Activated CD4-positive, alpha-beta T cell treated with anti-CD3 and anti-CD28 coated beads for 36 hours (primary cell): ENCODE measurements at places on chromosomes 5 and 9.

DNA sequence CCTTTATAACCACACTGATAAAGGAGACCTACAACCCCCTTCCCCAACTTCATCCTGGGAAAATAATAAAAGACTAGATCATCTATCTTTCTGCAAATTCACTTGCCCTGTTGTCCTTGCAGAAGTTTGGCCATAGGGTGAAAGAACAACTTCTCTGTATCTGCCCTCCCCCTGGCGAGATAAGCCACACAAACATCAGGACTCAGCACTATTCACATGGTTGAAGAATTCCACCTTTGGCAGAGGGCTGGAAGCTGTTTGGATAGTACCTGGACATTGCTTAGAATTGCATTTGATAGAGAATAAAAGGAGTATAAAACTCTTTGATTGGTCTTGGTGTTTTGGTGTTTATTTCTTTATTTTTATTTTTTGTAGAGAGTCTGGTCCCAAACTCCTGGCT is 16.9 kb downstream of the FAM151B start:
- DNase-seq, result no peak

DNA sequence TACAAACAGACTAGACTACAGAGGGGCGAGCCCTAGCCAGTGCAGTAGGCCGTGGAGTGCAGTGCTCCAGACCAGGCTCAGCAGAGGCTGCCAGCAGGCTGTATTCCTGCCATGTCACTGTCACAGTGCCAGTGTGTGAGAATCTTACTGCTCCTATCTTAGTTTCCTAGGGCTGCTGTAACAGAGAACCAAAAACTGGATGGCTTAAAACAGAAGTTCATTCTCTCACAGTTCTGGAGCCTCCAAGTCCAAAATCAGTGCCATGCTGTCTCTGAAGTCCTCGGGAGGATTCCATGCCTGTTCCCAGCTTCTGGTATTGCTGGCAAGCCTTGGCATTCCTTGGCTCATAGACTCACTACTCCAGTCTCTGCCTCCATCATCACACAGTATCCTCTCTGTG is 75.0 kb upstream of the SAP30L start:
- DNase-seq, result no peak

GRCh38 chr5:36178524-36178890 is 26.6 kb downstream of the SKP2 start:
- no peak for DNase-seq

DNA sequence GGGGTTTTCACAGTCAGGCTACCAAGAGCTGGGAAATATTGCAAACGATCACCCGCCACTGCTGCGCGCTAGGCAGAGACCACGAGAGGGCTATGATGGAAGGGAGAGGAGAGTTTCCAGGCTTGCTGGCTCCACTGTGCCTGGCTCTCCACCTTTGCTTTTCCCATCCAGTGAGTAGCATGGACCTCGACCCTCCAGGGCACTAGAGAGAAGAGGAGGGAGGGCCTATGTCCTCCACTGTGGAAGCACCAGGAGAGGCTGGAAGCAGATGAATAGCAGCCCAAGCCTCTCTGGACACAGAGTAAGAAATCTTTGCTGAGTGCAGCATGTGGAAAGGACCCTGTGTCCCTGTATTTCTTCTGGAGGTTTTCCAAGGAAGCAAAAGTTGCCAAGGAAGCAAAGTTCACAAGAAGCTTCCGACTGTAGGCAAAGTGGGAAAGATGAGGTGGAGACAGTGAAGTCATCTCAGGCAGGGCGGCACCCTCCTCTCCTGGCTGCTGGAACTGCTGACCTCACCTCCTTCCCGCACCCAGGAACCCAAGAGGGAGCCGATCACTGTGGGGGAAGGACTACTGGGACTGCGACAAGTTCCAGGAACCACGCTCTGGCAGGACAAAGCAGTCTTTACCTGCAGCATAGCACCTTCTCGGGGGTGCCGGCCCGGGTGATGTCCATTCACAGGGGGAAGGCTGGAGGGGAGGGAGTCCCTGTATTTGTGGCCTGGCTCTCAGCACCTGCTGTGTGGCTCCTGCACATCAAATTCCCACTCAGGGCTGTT is 79.6 kb downstream of the CSNK1A1 start:
- DNase-seq, result no peak

- no peak for DNase-seq
Observed at GRCh38 chr5:152171888-152172287, 233.2 kb downstream of the NMUR2 start.

GRCh38 chr9:133476036-133476931 is 2.6 kb downstream of the SLC2A6 start:
- DNase-seq, result no peak

GRCh38 chr9:82912645-82913044 is 150.3 kb downstream of the RASEF start:
- no peak for DNase-seq

- DNase-seq, result no peak
Observed at GRCh38 chr5:76524868-76525267, 98.3 kb downstream of the F2RL2 start.

DNA sequence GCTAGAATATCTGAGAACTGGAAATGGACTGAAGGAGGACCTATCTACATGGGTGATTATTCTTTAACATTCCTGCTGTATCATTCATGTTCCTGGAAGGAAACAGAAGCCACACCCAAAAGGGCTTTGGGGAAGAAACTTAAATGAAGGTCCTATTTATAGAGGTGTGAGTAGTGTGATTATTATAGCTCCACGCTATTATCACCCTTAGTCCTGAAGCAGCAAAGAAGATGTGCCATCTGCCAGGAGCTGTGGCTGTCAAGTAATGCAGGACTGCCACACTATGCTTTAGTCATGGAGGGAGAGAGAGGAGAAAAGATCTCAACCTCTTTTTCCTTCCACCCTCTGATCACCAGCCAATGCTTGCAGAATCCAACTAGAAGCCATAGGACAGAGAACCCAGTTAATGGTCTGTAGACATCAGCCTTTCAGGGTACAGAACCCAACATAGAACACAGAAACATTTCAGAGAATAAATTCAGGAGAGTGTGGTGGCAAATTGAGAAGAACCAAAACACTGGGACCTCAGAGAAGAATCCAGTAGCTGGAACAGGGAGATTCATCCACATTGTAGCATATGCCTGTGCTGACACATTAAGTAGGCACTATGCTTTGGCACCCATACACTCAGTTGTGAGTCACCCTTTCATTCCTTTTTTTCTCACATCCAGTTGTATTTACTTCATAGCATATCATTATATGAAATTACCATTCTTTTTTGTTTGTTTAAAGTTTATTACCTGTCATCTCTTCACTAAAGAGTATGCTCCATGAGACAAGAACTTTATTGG is 21.0 kb upstream of the RNF180 start:
- no peak for DNase-seq

DNA sequence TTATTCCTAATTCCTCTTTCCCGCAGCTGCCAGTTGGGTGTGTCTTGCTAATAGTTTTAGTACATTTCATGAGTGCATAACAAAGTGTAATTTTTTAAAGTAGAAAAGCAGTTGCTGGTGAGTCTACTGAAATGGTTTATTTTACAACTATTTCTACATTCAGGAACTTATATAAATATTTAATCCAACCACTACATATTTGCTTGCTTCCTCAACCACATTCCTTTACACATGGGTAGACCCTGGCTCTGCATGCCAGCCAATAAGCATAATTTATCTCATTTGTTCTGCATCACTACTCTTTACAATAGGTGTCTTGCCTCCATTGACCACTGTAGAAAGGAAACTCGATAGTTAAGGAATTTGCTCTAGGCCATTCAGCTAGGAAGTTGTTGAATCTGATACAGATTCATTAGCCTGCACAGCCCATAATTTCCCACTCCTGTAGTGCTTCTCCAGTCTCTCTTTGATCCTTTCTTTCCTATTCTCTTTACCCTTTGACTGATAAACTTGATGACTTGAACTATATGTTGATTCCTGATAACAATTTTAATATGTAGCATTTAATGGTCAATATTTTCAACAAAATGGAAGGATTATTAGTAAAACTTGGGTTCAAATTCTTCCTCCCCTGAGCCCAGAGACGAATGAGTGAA is 342.5 kb upstream of the ACTBL2 start:
- DNase-seq, result no peak

DNA sequence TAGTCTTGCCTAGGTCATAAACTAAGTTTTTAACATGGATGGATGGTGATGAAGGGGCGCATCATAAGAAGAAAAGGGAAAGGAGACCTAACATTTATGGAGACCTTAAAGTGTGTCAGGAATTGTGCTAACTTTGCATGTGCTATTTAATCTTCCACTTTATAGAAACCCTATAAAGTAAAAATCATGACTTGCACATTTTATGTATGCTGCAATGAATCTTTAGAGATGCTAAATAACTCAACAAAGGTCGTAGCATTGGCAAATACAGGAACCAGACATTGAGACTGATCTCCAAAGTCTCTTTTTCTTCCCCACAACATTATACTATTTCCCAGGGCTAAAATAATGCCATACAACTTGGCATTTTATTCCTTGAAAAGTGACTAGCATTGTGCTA is 214.6 kb downstream of the SGCD start:
- DNase-seq, result no peak

DNA sequence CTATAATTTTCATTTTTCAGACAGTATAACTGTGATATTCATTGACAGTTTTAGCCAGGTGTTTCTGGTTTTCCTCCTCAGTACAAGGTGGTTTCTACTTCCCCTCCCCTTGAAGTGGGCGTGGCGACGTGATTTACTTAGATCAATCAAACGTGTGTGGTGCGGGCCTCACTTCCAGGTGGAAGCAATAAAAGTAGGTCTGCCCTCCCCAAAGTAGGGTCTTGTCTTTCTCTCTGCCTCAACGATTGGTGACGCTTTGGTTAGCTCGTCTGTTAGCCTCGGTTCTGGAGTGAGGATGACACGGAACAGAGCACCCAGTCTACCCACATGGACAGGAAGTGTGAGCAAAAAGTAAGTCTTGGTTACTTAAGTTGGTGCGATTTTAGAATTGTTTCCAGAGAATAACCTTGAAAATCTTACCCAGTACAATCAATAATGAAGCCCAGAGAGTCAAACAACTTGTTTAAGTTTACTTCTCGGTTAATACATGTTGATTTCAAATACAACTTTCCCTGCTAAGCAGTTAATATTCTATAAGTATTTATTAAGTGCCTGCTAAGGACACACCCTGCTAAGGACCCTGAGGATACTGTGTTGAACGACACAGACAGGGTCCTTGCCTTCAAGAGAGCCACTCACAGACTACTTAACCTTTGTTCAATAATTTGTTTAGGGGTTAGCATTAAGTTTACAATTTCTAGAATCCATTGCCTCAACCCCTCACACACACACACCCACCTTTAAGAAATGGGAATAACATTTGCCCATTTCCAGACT is 48.4 kb downstream of the COX7C start:
- peak; percentile 21 for DNase-seq

DNA sequence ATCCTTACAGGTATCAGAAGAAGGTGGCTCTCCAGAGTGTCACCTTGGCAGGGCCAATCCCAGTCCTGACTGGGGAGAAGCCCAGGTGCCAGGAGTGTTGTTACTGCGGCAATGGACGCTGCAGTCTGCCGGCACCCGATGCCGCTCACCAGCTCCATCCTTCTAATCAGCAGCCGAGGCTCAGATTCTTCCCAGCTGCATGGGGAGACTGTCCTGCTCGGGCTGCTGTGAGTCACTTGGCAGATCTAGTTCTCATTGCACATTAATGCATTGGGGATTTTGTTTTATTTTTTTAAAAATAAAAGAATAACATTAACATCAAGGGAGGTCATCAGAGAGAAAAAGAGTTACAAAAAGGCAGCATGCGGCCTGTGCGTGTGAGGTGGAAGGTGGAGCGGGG is 115.8 kb downstream of the MTX3 start:
- no peak for DNase-seq

DNA sequence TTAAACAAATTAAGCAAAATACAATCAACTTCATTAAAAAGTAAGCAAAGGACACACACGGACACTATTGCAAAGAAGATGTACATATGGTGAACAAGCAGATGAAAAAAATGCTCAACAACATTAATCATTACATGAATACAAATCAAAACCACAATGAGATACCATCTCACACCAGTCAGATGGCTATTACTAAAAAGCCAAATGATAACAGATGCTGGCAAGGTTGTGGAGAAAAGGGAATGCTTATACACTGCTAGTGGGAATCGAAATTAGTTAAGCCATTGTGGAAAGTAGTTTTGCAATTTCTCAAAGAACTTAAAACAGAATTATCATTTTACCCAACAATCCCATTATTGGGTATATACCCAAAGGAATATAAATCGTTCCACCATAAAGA is 636.2 kb upstream of the ST8SIA4 start:
- no peak for DNase-seq

- no peak for DNase-seq
Observed at GRCh38 chr9:13778631-13779030, 499.1 kb upstream of the MPDZ start.

DNA sequence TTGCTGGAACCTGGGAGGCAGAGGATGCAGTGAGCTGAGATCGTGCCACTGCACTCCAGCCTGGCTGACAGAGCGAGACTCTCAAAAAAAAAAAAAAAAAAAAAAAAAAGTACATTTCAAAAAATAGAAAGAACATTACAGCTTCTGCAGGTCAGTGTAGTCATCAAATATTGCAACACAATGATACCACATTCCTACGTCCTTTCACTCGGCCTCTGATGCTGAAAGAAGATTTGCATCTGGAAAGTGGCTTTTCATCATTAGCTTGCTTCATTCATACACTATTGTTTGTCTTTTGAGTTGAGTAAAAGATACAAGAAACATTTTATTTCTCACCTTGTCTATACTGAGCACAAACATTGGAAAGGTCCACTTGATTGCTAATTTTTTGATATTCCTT is 59.6 kb upstream of the CPLANE1 start:
- DNase-seq, result no peak

GRCh38 chr5:127192836-127193338 is 97.7 kb upstream of the MEGF10 start:
- DNase-seq, result no peak

DNA sequence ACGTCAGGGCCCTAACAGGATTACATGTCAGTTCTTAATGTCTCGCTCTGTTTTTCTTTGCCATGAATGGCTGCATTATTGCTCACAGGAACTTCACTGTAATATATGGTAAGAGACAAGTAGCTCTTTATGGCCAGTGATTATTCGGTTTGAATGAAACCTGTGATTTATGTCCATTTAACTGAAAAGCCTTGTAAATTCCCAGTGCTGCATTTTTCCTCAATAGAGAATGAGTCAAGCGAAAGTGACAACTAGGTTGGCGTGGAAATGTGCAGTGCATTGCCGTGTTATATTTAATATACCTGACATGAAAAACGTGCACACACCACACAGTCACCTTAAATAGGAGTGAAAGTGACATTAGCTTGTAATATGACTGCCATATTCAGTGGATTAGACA is 163.1 kb downstream of the PBX3 start:
- DNase-seq, result no peak
